Occipital lobe (tissue), 3 donors: ENCODE measurements at places on chromosomes 7 and 10. TPM values are rescaled to one million over a fixed set of nuclear protein-coding genes. Genes with fewer than 3 reads are reported as not detected.

The ACSM6 gene
- not detected for total RNA-seq

The EEPD1 gene
- 27.8 TPM for total RNA-seq

The ANKRD7 gene
- total RNA-seq = 5.9 TPM

The LAMB1 gene
- 31.4 TPM for total RNA-seq

The AQP1 gene
- 0.31 TPM for total RNA-seq
